ENCODE measurements at places on chromosomes 5 and 9.

- DNase-seq = no peak
Measured at GRCh38 chr9:17699615-17700330, 120.9 kb downstream of the SH3GL2 start.

- peak; percentile 34 for DNase-seq
Measured at GRCh38 chr5:36389245-36389644, 87.5 kb upstream of the RANBP3L start.

- no peak for DNase-seq
Measured at GRCh38 chr5:176171171-176171760, 67.0 kb upstream of the SIMC1 start.

GRCh38 chr9:124617477-124618141 lies 110.4 kb upstream of the NR5A1 start:
- DNase-seq = no peak

- no peak for DNase-seq
Measured at GRCh38 chr9:18058564-18059442, 415.1 kb upstream of the ADAMTSL1 start.

DNA sequence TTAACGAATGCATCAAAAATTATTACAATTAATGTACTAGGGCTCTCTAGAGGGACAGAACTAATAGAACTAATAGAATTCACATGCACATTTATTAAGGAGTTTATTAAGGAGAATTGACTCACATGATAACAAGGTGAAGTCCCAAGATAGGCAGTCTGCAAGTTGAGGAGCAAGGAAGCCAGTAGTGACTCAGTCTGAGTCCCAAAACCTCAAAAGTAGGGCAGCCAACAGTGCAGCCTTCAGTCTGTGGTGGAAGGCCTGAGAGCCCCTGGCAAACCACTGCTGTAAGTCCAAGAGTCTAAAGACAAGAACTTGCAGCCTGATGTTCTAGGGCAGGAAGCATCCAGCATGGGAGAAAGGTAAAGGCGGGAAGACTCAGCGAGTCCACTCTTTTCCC lies 633.8 kb downstream of the SEMA5A start:
- no peak for DNase-seq

- no peak for DNase-seq
Measured at GRCh38 chr5:3613726-3614125, 18.1 kb downstream of the IRX1 start.

DNA sequence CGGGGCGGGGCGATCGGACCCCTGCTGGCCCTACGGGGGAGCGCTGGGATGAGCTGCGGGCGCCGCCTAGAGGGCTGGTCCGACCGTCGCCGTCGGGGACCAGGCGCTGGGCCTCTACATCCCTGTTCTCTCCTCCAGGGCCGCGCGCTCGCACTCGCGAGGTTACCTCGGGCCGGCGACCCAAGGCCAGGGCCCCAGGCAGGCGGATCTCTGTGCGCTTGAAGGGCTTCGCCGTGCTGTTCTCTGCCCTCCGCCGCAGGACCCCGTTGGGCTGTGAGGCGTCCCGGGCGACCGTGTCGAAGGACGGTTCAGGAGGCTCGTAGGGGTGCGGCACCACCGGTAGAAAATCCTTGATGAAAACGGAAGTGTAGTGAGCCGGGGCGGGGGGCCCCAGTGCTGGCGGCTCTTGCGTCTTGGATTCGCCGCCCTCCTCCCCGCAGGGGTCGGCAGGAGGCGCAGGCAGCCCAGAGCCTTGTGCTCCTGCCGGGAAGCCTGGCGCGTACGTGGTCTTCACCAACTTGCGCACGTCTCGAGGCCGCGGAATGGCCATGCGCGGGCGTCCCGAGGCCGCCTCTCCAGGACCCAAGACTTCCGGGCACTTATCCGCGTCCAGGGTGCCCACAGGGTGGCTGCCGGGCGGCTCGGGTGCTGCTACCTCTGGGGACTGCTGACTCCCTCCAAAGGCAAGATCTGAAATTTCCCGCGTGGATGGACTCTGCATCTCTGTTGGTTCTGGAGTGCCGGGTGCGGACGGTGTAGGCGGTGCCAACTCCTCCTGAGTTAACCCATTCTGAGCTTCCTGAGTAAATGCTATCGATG lies 2.0 kb downstream of the PROB1 start:
- DNase-seq = no peak

DNA sequence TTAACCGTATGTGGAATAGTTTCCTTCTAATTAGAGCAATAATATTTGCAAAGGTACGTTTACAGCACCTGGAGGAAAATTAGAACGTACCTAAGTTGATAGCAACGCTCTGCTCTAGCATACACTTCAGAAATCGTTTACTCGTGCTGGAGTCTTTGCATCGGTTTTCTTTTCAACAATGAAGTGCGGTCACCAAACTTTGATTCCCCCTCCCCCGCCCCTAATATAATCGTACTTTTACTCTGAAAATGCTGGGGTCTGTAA lies 506 bp downstream of the ADAMTS19 start:
- DNase-seq = no peak

GRCh38 chr9:34520096-34520495 lies 2.7 kb downstream of the ENHO start:
- DNase-seq = no peak

- DNase-seq = no peak
Measured at GRCh38 chr5:112407240-112407639, 11.8 kb downstream of the EPB41L4A start.

GRCh38 chr5:173689737-173690360 lies 73.4 kb upstream of the BOD1 start:
- DNase-seq = no peak

DNA sequence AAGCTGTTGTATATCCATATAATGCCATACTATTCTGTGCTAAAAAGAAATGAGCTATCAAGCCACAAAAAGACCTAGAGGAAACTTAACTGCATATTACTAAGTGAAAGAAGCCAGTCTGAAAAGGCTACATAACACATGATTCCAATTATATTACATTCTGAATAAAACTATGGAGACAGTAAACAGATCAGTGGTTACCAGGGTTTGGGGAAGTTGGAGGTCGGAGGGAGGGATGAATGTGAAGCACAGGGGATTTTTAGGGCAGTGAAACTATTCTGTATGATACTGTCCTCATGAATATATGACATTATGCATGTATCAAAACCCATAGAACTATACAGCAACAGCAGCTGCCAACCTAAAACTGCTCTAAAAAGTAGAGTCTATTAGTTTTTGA lies 5.6 kb upstream of the RFK start:
- no peak for DNase-seq

DNA sequence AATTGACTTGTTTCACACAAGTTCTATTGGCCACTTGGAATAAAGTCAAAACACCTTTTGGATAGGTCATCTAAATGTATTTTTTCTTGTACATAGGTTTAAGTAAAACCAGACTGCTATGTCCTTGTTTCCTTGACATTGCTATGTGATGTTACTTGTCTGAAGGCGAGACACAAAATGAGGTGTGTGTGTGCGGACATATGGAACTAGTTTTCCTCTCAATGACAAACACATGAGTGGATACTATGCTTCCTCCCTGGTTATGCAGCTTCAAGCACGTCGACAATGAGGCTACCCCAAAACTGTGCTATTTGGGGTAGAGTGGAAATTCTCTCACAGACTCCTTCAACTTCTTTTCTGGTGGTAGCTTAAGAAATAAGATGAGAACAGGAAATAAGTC lies 276.8 kb downstream of the GAS1 start:
- DNase-seq = no peak

GRCh38 chr9:98022447-98022846 lies 34.1 kb upstream of the NANS start:
- no peak for DNase-seq
